ENCODE measurements at places on chromosomes 11 and 22. TPM values are rescaled to one million over a fixed set of nuclear protein-coding genes. Genes with fewer than 3 reads are reported as not detected.

- H3K27me3 ChIP-seq = no peaks in the 10 kb centered on the region
- peaks cover 16% of the 10 kb centered on the region for H3K4me1 ChIP-seq
- H3K4me3 ChIP-seq = no peak overlapping the region
- peaks cover 22% of the 10 kb centered on the region for H3K36me3 ChIP-seq
Observed at GRCh38 chr22:28207281-28208030, 288.4 kb upstream of the PITPNB start.

GRCh38 chr11:59943997-59944714 lies 5.9 kb downstream of the OOSP1 start:
- no peaks in the 10 kb centered on the region for H3K36me3 ChIP-seq
- peaks cover 15% of the 10 kb centered on the region for H3K4me1 ChIP-seq
- DNase-seq = no peak
- H3K27ac ChIP-seq = no peak overlapping the region

DNA sequence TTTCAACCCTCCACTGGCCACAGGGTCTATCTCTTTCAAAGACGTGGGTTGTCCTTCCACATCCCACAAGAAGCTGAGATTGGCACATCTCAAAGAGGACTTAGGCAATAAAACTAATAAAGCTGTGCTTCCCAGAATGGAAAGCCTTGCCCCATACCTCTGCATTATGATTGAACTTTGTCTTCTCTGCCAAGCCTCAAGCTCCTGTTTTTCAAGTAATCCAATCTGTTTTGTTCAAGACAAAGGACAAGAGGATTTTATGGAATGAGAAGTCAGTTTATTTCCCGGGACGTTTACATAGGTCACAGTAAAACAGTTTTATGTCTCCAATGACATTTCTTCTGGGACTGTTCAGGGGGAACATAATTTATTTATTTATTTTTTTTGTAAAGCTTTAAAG lies 108.4 kb downstream of the GALNT18 start:
- no peaks in the 10 kb centered on the region for H3K36me3 ChIP-seq
- peaks cover 28% of the 10 kb centered on the region for H3K4me1 ChIP-seq
- H3K4me3 ChIP-seq = no peak overlapping the region
- no peak overlapping the region for H3K27ac ChIP-seq
- no peak for DNase-seq

DNA sequence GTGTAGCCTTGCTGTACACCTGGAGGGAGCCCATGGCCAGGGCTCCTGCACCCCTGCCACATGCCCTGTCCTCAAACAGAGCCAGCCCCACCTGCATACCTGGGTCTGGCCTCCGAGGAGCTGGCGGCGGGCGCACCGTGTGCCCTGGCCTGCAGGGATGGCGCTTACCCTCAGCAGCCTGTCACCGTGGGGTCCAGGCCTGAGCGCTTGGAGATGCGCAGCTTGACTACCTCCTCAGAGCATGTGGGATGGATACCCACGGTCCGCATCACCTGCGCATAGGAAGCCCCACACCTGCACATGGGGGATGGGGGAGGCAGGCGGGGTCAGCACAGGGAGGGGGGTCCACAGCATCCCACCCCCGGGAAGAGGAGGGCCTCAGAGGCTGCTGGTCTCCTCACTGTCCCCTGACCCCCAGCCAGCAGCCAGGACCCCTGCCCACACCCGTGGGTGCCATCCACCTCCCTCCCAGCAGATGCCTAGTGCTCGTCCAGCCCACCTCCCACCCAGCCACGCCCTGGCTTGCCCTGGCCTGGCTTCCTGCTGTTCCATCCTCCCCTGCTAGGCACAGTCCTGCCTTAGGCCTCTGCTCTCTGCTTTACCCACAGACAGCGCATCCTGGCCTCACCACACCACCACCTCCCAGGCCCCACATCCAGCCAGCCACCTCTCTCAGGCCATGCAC lies 22.4 kb upstream of the GNB1L start:
- H3K27me3 ChIP-seq = no peaks in the 10 kb centered on the region
- H3K4me1 ChIP-seq = peaks cover 24% of the 10 kb centered on the region
- no peak overlapping the region for H3K27ac ChIP-seq
- no peak for DNase-seq
- H3K4me3 ChIP-seq = no peak overlapping the region

DNA sequence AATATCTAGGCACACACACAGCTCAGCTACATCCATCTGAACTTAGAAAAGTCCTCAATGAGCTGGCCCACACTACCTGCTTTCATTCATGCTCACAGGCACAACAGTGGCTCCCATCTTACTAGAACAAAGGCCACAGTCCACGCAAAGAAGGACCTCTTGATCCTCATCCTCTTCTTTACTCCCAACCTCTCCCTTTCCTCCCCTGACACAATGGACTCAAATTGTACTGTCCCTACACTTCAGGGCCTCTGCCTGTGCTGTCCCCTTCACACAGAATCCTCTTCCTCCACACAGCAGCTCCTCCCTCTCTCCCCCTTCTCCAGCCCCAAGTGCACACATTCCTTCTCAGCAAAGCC lies 12.7 kb downstream of the SMCO4 start:
- H3K4me1 ChIP-seq = peaks cover 22% of the 10 kb centered on the region
- H3K27me3 ChIP-seq = no peaks in the 10 kb centered on the region
- no peak overlapping the region for H3K4me3 ChIP-seq
- no peak overlapping the region for H3K27ac ChIP-seq
- peaks cover 3% of the 10 kb centered on the region for H3K36me3 ChIP-seq

DNA sequence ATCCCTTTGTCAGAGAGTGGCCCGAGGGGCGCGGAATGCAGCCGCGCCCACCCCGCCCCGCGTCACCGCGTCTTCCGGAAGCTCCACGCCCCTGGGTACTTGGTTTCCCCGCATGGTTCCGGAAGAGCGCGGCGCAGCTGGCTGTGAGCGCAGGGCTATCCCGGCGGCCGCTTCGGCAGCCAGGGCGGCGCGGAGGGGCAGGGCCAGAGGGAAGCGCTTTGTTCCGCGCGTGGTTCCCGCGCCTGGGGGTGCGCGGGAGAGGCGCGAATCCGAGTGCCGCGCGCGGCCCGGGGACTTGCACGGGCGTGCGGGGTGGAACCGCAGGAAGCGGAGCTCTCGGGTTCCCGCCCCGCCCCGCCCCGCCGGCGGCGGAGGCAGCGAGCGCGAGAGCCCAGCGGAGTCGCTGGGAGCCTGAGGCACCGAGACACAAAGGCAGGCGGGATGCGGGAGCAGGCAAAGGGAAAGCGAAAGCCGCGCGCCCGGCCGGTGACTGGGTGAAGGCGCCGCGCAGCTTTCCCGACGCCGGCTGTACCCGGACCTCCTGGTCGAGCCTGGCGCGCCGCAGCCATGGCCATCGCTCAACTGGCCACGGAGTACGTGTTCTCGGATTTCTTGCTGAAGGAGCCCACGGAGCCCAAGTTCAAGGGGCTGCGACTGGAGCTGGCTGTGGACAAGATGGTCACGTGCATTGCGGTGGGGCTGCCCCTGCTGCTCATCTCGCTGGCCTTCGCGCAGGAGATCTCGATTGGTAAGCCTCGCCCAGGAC lies at the start of gene PANX1:
PANX1 (plus strand) TSS at position 96 of the 766 bp plus-strand sequence; CDS start at position 568, 472 bp downstream.
- H3K27ac ChIP-seq = peak within 1 kb of the TSS; percentile 100
- no peaks in the 10 kb centered on the region for H3K27me3 ChIP-seq
- no peak within 1 kb of the TSS for H3K4me3 ChIP-seq
- DNase-seq = peak; percentile 70
- peaks cover 24% of the 10 kb centered on the region for H3K4me1 ChIP-seq
- no peaks in the 10 kb centered on the region for H3K36me3 ChIP-seq

Gene WDR74
- 69.2 TPM for total RNA-seq

Gene CCS
- total RNA-seq = 49.8 TPM

- H3K4me1 ChIP-seq = peaks cover 18% of the 10 kb centered on the region
- H3K4me3 ChIP-seq = peak within 1 kb of the TSS; percentile 95
- peak; percentile 73 for DNase-seq
- peak within 1 kb of the TSS; percentile 78 for H3K27ac ChIP-seq
- no peaks in the 10 kb centered on the region for H3K36me3 ChIP-seq
Observed at GRCh38 chr11:3807909-3808860, at the start of gene PGAP2. PGAP2 (plus strand) TSS chr11:3808560; CDS start chr11:3811260, 2,700 bp downstream.

- DNase-seq = no peak
- no peaks in the 10 kb centered on the region for H3K27me3 ChIP-seq
- H3K36me3 ChIP-seq = peaks cover 5% of the 10 kb centered on the region
- peaks cover 76% of the 10 kb centered on the region for H3K4me1 ChIP-seq
- peak overlapping the region; percentile 52 for H3K4me3 ChIP-seq
- H3K27ac ChIP-seq = peak overlapping the region; percentile 76
Observed at GRCh38 chr11:110128161-110128560, 35.0 kb downstream of the ZC3H12C start.

DNA sequence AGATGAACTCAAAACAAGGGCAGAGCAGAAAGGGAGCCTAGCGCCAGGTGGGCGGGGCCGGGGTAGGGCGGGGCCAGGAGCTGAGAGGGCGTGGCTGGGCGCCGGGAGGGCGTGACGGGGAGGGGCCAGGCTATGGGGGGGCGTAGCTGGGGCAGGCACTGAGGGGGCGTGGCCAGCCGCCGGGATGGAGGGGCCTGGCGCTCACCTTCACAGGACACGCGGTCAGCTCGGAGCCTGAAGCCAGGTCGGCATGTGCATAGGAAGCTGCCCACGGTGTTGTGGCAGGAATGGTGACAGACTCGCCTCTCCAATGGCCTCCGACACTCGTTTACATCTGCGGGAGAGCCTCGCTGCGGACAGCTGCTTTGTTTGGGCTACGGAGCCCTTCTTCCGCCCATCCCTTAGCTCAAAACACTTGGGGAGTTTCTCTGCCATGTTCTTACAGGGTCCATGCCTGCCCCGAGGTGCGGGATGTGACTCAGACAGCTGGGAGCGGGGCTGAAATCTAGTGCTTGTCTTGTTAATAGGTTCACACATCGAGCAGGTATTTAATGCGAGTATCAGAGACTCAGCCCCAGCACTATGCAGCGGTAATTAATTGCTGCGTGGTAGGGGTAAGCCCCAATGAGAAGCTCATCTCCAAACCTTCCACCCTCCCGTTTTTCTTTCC lies 13.4 kb downstream of the VWCE start:
- no peak overlapping the region for H3K27ac ChIP-seq
- peaks cover 26% of the 10 kb centered on the region for H3K36me3 ChIP-seq
- peak; percentile 56 for DNase-seq
- H3K4me3 ChIP-seq = no peak overlapping the region
- no peaks in the 10 kb centered on the region for H3K27me3 ChIP-seq

Gene TMEM151A
- 1.0 TPM for total RNA-seq

- H3K4me3 ChIP-seq = no peak overlapping the region
- H3K27me3 ChIP-seq = no peaks in the 10 kb centered on the region
- DNase-seq = no peak
- no peaks in the 10 kb centered on the region for H3K4me1 ChIP-seq
- no peak overlapping the region for H3K27ac ChIP-seq
Observed at GRCh38 chr11:34531663-34532062, 18.1 kb upstream of the ELF5 start.

Gene MS4A15
- total RNA-seq = not detected

- H3K4me3 ChIP-seq = no peak overlapping the region
- DNase-seq = no peak
- H3K4me1 ChIP-seq = peaks cover 25% of the 10 kb centered on the region
- no peaks in the 10 kb centered on the region for H3K27me3 ChIP-seq
- H3K27ac ChIP-seq = no peak overlapping the region
Observed at GRCh38 chr11:12043221-12043620, 34.8 kb upstream of the DKK3 start.

DNA sequence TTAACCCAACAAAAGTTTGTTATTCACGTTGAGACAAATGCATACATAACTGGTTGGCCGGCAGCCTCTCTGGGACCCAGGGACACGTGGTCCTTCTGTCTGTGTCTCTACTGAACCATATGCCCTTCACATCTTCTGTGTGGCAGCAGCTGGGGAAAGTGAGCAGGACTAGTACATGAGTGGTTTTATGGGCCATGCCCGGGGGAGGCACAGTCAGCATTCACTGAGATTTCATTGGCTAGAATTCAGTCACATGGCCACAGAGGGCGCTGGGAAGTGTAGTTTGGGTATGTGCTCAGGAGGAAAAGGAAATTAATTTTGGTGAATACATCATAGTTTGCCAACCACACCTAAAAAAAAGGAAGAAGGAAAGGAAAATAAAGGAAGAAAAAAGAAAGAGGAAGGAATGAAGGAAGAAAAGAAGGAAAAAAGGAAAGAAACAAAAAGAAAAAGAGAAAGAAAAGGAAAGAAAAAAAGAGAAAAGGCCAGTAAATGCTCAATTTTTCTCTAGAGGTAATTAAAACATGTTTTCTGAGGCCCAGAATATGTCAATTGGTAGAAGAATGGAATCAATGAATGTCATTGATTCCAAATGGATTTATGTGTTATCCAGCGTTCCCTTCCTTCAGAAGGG lies 55.9 kb upstream of the KIRREL3 start:
- no peak overlapping the region for H3K4me3 ChIP-seq
- H3K4me1 ChIP-seq = peaks cover 9% of the 10 kb centered on the region
- H3K27me3 ChIP-seq = no peaks in the 10 kb centered on the region
- no peak overlapping the region for H3K27ac ChIP-seq
- no peak for DNase-seq
- no peaks in the 10 kb centered on the region for H3K36me3 ChIP-seq

Gene ANGPTL5
- not detected for total RNA-seq

DNA sequence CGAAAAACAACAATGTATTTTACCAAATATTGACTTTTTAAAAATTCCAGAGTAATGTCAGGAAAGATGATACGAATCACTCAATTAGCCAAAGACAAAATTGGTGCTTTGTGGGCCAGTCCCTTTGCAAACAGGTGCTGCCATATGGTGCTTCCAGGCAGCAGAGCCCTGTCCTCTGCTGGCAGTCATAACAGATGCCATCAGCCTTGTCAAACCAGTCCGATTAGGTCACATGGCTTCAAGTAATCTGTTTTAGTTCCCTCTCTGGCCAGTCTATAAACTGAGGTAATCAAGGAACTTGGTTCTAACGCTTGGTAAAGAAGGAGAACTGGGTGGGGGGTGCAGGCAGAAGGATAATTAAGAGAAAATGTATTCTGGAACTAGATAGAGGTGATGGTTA lies 49.1 kb upstream of the CAPRIN1 start:
- H3K27ac ChIP-seq = no peak overlapping the region
- peaks cover 16% of the 10 kb centered on the region for H3K4me1 ChIP-seq
- DNase-seq = no peak
- H3K4me3 ChIP-seq = no peak overlapping the region

- peaks cover 12% of the 10 kb centered on the region for H3K4me1 ChIP-seq
- no peak for DNase-seq
- no peak overlapping the region for H3K4me3 ChIP-seq
- H3K27ac ChIP-seq = no peak overlapping the region
- peaks cover 2% of the 10 kb centered on the region for H3K36me3 ChIP-seq
Observed at GRCh38 chr11:106061249-106061784, 15.8 kb downstream of the KBTBD3 start.

DNA sequence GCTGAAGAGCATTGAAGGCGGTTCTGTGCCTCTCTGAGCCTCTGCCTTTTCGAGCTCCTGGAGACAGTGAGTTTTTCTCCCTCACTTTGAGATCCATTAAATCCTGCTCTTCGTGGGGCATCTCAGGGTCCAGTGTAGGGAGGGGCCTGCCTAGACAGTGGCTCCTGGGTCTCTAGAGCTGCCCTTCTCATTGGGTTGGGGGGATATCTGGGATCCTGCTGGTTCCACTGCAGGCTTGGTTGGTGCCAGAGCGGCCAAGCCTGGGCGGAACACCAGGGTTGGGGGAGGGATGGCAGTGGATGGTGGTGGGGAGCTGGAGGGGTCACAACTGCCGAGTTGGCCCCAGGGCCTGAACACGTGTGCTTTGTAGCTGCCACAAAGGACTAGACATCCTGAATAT lies 52.2 kb upstream of the CARS1 start:
- no peaks in the 10 kb centered on the region for H3K27me3 ChIP-seq
- no peak for DNase-seq

Gene MEI1
- total RNA-seq = 0.16 TPM

All from neural crest cell (in vitro differentiated cells).